ENCODE measurements at places on chromosomes 3 and 15.

GRCh38 chr15:70538278-70538677, 225.1 kb downstream of the UACA start:
- DNase-seq, result no peak

GRCh38 chr15:52559022-52559421, 9.8 kb downstream of the ARPP19 start:
- peak; percentile 55 for DNase-seq

- DNase-seq, result peak; percentile 78
Observed at GRCh38 chr15:51935466-51936104, 36.0 kb downstream of the LEO1 start.

- peak; percentile 39 for DNase-seq
Observed at GRCh38 chr3:128845119-128845777, 34.2 kb upstream of the ACAD9 start.

DNA sequence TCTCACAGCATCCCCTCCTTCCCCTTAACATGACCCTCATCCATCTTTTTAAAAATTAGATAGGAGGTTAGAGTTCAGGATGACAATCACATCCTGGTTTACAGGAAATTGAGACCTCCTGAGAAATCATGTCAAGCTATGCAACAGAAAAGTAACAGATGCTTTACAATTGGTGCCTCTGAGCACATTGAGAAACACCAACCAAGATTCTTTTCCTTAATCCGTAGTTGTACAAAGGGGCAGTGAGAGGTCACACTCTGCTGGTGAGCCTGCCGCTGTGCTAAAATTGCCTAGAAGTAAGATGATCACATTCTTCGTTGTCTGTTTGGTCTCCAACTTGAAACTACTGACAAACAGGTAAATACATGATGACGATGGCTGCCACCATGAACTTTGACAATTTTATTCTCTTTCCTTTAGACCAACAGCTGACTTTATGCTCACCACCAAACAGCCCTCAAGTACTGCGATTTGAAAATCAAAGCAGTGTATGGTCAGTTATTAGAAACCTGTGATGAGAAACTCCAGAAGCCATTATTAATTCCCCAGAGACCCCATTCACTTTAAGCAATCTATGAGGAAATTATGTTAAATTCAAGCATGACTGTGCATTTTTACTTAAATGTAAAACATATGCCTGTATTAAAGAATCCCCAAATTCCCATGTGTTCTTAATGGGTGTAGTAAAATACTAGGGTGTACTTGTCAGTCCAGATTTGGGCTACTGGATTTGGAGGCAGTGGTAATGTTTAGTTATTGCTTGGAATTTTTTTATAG, 210.7 kb upstream of the UBE2E1 start:
- no peak for DNase-seq

DNA sequence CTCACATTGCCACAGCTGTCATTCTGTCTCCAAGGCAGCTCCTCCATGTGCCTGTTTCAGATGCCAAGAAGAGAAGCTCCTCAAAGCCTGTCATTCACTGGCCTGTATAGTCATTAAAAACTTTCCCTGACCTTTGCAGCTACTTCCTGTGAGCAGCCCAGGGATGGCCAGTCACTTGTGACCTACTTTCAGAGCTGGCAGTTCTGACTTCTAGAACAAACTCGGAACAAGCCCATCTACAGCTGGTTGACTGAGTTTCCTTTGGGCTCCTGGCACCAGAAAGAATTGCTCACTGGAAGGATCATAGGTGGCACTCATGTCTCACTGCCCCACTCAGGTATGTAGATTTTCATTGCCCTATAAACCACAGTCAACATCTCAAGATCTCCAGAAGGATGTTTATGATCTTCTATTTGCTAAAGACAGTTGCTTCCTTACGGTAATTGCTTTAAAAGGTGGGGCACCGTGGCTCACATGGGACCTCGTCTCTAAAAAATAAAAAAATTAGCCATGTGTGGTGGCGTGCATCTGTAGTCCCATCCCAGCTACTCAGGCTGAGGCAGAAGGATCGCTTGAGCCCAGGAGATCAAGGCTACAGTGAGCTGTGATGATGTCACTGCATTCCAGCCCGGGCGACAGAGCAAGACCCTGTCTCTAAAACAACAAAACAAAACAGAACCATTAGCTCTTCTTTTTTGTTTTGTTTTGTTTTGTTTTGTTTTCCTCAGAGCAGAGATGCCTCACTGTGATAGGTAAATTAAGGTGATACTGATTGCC, 11.2 kb upstream of the ATP13A3 start:
- DNase-seq, result no peak

DNA sequence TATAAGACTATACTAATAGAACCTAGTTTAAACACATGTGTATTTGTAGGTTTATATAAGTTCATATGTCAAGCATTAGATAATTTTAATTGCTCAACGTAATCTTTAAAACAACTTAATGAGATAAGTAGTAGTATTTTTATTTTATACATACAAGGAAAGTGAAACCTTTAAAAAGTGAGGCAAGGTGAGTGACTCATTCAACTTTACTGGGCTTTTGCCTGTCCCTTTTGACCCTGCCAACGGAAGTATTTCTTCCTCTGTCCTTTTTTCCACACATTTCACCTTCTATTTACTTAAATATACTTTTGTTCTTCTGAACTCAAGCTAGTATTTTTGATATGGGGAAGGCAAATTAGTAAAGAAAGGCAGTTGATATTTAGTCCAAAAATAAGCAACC, 78.5 kb downstream of the KBTBD8 start:
- no peak for DNase-seq

DNA sequence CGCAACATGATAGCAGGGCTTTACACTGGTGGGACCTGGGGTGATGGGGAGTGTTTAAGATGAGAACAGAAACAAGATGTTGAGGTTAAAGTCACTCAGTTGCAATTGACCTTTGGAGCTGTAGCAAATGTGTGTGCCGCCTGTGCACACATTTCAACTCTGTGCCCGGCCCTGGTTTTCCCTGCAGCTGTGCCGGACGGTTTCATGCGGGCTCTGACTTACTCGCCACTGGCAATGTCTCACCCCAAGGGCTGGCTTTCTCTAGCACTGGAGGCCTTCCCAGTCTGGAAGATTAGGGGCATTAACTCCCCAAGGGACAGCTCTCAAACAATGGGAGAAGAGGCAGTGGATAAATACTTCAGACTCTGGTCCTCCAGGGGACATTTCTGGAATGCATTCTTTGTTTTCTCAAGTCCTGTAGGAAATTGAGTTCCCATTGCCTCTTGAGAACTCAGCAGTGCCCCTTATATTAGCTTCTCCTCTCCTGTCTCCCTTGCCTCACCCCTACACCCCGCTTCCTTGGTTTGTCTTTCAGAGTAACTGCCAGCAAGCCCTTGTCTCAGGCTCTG, 152.5 kb downstream of the EDEM1 start:
- DNase-seq, result no peak

GRCh38 chr3:129453732-129454131, 13.7 kb downstream of the IFT122 start:
- no peak for DNase-seq

- DNase-seq, result no peak
Observed at GRCh38 chr3:168467115-168467714, 371.5 kb upstream of the GOLIM4 start.

- DNase-seq, result peak; percentile 63
Observed at GRCh38 chr15:88476635-88477060, 9.1 kb downstream of the MRPS11 start.

DNA sequence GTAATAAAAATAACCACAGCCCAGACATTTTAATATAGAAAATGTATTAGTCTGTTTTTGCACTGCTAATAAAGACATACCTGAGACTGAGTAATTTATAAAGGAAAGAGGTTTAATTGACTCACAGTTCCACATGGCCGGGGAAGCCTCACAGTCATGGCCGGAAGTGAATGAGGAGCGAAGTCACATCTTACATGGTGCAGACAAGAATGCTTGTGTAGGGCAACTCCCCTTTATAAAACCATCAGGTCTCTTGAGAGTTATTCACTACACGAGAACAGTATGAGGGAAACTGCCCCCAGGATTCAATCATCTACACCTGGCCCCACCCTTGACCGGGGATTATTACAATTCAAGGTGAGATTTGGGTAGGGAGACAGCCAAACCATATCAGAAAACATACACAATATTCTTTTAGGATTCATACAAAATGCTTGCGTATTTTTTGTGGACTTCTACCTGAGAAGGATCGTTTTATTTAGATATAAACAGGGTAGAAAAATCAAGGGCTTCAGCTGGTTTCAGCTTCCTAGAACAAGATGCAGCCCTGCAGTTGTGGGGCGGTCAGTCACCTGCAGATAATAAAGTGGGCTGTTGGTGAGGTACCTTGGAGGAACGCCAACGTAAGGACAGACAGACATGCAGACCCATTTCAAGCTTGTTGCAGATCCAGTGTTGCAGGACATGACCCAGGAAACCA, 101.9 kb downstream of the TNIK start:
- DNase-seq, result no peak

- no peak for DNase-seq
Observed at GRCh38 chr3:125694761-125695294, 99.5 kb upstream of the OSBPL11 start.

DNA sequence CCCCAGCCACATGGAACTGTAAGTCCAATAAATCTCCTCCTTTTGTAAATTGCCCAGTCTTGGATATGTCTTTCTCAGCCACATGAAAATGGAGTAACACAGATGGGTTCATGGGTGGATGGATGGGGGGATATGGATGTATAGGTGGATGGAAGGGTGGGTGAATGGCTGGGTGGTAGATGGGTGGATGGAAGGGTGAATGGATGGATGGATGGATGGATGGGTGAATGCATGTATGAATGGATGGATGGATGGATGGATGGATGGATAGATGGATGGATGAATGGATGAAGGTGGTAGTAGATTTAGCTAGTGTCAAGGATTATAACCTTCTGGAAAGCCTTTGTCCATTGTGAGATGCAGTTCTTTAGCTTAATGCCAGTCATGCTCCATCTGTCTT, 146.1 kb upstream of the ATP2B2 start:
- no peak for DNase-seq

DNA sequence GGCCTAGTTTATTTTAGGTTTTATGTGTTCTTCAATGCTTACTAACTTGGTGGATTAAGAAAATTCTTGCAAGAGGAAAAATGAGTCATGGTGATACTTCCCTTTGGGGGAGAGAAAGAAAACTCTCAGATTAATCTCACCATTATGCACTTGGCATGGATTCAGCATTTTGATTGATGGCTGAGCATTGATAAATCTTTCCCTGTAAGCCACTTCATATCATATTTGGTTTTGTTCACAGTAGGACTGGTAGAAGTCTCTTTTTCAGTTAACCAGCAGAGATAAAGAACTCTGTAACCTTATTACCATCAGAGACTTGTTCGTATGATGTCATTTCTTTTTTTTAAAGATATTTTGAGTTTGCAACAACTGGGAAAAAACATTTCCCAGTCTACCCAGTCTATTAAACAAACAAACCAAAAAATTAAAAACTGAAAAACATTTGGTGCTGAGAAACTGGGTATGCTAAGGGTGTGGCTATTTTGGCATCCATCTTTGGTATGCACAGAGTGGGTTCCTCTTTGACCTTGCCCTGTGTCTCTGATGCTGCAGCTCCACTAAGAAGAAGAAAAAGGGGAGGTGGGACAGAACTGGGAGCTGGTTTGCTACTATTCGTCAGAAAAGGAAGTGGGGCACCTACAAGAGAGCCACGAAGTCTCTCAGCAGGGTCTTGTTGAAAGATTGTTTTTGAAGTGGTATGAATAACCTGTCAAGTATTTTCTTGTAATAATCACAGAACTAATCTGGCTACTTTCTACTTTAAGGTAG, 17.2 kb downstream of the TMOD3 start:
- DNase-seq, result no peak

- no peak for DNase-seq
Observed at GRCh38 chr3:7953449-7954014, 548.1 kb upstream of the LMCD1 start.

GRCh38 chr15:89654847-89655805, at the start of gene KIF7:
Gene KIF7 (minus strand): TSS chr15:89655467. CDS start chr15:89652930, 2,537 bp downstream.
- DNase-seq, result no peak
